Tibial artery (tissue), 4 donors: ENCODE measurements at places on chromosomes 6 and 20.

- no peak for DNase-seq
Observed at GRCh38 chr6:138229663-138230179, 11.4 kb upstream of the PBOV1 start.

GRCh38 chr6:133918208-133918930 is 29.5 kb downstream of the TCF21 start:
- DNase-seq, result no peak

GRCh38 chr20:20657092-20657491 is 55.4 kb downstream of the RALGAPA2 start:
- DNase-seq, result no peak

DNA sequence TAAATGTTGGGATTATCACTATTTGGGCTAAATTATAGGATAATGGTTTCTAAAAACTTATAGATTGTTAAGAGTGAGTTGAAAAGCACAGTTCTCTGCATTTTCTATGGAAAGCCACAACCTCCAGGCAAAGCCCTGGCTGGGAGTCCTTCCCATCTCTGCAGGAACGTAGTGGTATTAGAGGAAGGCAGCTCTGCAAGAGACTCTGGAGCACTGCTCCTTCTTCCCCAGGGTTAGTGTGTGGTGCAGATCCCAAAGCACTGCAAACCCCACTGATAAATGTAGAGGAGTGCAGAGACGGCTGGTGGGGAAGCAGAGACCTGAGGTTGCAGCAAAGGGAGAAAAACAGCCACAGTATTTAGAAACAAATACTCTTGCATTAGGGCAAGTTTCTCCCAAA is 225.3 kb downstream of the TINAG start:
- DNase-seq, result no peak

- no peak for DNase-seq
Observed at GRCh38 chr6:112886415-112886814, 539.3 kb downstream of the RFPL4B start.

DNA sequence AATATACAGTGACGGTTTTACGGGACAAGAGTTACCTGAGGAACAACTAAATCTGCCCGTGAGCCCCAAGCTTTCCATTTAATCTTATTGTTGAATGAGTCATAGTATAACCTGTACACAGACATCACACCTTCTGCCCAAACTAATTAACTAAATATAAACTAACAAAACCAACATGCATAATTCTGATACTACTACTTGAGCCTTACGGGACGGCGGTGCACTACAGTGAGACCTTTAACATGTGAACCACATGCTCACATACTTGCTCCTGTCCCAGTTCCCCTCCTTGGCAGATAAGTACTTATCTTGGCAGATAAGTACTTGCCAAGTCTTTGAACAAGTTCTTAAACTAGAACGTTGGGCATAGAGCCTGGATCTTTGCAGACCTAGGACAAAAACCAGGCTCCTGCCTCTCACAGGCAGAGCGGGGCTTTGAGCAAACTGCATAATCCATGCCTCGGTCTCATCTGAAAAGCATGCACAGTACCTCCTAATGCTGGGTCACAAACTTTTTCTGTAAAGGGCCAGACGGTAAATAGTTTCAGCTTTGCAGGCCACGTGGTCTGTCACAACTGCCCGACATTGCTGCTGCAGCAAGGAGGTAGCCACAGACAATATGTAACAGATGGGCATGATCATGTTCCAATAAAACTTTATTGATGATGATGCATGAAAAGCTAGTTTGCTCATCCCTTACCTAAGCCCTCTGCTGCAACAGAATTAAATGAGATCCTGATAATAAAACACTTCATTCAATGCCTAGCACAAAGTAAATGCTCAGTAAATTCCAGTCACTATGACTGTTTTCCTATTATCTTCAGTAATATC is 23.0 kb downstream of the ZNF217 start:
- no peak for DNase-seq

DNA sequence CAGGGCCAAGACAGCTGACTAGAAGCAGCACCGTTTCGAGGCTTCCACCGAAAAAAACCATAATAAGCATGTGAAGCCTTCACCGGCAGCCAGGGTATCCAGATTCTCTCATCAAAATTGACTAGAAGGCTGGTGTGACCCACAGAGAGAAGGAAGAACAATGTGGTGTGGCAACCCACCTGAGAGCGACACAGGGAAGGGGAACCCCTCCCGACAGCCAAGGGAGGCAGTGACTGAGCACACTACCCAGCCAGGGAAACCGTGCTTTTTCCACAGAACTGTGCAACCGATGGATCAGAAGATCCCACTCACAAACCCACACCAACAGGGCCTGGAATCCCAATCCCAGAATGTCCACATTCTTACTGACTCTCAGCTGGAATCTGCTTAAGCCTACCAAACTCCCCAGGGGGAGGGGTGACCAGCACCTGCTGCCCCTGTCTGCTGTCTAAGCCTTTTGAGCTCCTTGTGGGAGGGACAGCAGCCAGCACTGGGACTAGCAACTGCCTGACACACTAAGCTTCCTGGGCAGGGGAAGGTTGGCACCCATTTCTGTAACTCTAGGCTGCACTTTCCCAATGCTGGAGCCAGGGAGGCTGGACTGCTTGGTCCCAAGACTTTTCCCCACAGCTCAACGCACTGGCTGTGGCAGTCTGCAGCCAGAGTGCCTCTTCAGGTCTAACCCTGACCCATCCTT is 231.9 kb upstream of the FAM83B start:
- DNase-seq, result no peak

DNA sequence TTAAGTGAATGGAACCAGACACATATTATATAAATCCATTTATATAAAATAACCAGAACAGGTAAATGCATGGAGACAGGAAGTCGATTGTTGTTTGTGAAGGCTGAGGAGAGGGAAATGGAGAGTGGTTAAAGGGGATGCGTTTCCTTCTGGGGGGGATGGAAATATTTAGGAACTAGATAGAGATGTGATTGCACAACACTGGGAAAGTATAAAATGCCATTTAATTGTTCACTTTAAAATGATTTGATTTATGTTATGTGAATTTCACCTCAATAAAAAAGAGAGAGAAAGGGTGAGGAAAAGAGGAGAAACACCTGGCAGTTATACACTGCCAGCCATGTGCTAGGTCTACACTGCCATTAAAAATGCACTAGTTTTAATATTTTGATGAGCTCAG is 312.6 kb downstream of the CD83 start:
- no peak for DNase-seq

DNA sequence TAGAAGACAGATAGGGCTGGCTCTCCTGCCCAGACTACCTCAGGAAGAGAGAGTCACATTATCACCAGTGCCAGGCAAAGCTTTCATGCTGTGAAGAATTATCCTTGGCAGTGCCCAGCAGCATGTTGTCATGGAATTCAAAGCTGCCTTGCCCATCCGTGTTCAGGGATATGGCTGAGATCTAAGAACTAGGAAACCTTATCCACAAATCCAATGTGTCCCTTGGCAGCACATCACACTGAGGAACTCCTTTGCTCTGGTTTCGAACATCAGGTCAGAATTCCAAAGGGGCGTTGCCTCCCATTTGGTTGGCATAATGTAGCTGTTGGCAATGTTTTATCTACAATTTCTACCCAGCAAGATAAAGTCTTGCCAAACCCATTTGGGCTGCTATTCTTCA is 52.7 kb downstream of the ADGRF1 start:
- peak; percentile 25 for DNase-seq

GRCh38 chr6:45185403-45186251 is 142.5 kb upstream of the RUNX2 start:
- no peak for DNase-seq

GRCh38 chr6:137171824-137172733 is 1.4 kb downstream of the IL22RA2 start:
- DNase-seq, result no peak

DNA sequence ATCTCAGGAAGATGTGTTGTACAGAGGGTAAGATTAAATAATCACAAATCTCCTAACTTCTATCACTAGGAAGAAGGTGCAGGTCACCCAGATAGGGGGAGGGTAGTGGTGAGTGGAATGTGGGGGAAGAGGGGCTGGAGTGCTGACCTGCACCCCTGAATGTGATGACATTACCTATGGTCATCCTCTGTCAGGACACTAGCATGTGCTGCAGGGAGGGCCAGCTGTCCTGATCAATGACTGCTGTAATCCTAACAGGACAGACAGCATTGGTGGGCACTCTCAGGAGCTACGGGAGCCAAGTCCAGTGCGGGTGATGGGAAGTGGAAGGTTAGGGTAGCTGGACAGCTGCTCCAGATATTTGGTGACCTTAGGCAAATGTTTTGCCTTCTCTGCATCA is 45.2 kb upstream of the CST5 start:
- no peak for DNase-seq

DNA sequence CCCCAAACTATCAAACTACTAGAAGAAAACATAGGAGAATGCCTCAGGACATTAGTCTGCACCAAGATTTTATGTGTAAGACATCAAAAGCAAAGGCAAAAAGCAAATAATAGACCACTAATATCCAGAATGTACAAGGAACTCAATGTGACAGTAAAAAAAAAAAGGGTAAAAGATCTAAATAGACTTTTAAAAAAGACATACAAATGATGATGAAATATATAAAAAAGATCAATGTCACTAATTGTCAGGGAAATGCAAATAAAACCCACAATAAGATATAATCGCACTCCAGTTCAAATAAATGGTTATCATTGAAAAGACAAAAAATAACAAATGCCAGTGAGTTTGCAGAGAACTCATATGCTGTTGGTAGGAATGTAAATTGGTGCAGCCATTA is 118.3 kb upstream of the DUSP22 start:
- DNase-seq, result no peak

DNA sequence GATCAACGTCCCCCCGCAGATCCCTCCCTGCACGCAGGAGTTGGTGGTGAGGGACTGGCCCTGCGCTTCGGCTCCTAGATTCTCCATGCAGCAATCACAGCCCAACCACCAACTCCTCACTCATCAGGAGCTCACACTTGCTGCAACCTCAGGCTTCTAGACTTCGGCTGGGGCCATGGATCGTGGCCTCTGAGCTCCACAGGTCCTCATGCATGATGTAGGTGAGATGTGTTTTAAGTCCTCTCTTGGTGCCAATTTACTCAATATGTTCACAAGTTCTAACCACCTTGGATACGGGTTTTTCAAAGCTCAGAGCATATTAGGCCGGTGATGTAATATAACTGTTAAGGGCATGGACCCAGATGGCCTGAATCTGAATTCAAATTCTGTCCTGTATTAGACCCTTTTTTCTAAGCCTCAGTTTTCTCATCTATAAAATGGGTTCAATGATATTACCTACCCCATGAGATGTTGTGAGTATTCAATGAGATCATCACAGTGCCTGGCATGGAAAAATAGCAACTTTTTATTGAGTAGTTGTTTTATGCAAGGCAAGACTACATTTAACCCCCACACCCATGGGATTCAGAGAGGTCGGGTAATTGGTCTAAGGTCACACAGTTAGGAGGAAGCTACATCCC is 31.0 kb downstream of the SUN5 start:
- no peak for DNase-seq

DNA sequence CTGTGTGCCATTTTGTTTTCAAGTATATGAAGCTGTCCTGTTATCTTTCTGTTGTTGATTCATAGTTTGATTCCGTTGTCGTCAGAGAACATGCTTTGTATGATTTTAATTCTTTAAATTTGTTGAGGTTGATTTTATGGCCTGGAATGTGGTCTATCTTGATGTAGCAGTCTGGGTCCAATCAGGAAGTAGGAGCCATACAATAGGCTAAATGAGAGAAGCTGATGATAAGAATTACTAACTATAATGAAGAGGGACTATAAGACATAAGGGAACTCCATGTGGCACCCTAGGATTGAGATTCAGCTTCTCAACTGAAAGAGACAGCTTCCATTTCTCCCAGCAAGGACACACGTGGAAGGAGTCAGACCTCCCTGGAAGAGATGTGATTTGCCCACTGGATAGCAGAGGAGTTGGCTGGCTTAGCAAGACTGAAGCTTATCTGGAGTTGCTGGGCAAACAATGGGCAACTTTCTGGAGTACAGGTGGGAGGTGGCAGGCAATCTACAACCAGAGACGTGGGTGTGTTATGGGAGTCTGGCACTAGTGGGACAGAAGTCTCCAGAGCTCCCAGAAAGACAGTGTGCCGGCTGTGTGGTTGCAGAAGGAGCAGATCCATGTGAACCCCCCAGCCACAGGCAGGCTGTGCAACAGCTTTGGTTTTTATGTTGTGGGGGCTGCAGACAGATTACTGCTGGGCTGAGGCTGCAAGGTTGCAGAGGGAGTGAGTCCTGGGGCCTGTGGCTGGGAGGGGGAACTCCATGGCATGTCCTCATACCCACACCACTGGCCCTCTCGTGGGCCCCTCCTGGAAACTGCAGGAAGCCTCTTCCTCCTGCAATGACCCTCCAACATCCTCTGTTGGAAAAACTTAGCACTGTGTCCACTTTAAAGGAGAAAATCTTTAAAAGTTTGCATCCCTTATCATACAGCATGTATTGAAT is 7.1 kb downstream of the ZNF831 start:
- DNase-seq, result no peak

DNA sequence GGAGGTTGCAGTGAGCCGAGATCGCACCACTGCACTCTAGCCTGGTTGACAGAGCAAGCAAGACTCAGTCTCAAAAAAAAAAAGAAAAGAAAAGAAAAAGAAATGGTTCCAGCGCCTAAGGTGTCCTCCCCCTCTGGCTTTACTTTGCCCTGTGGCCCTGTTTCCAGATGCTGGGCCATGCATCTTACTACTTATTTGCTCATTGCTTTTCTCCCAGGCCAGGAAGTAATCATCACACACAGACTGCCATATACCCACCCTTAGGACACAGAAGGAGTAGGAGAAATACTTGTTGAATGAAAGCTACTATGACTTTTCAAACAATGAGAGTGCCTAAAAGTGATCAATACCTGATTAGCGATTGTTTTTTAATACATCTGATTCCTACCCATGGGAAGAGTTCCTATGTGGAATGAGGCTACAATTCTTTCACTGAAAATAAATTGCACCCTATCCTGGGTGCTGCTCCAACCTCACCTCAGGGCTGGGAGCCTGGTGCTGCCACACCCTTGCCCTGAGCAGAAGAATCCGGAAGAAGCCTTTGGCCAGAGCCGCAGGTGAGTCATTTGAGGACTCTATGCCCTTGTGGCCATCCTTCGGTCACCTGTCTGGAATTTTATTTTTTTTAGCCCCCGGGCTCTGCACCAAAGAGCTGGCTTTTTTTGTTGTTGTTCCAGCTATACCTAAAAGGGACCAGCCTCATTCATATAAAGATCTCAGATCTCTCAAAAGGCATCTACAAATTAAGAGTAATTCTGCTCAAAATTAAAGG is 22.7 kb upstream of the TFAP2C start:
- DNase-seq, result no peak

- DNase-seq, result no peak
Observed at GRCh38 chr20:46931699-46932098, 37.1 kb downstream of the EYA2 start.

- no peak for DNase-seq
Observed at GRCh38 chr20:1377341-1377871, 15.4 kb downstream of the FKBP1A start.

GRCh38 chr6:75115481-75115880 is 90.4 kb downstream of the COL12A1 start:
- DNase-seq, result no peak

GRCh38 chr20:32559753-32560380 is 25.3 kb downstream of the NOL4L start:
- no peak for DNase-seq
